NCI-H69 (cell line): ENCODE measurements at places on chromosomes 1 and 21.
A peak's percentile ranks its signal among the peaks of the same experiment; 100 is the strongest.

- no peak for DNase-seq
Observed at GRCh38 chr1:226829105-226829504, 41.3 kb upstream of the PSEN2 start.

- DNase-seq: no peak
Observed at GRCh38 chr1:207364614-207365013, 43.1 kb downstream of the CD55 start.

- peak; percentile 29 for DNase-seq
Observed at GRCh38 chr1:33036051-33036525, 595 bp downstream of the AK2 start.

- DNase-seq: peak; percentile 23
Observed at GRCh38 chr1:156214024-156214748, 1.4 kb downstream of the PMF1 start.

- DNase-seq: peak; percentile 50
Observed at GRCh38 chr1:43293896-43294760, 6.7 kb upstream of the TIE1 start.

GRCh38 chr1:72937905-72938304, 655.6 kb upstream of the NEGR1 start:
- peak; percentile 18 for DNase-seq

GRCh38 chr1:171220081-171220420, 28.2 kb upstream of the FMO1 start:
- no peak for DNase-seq

DNA sequence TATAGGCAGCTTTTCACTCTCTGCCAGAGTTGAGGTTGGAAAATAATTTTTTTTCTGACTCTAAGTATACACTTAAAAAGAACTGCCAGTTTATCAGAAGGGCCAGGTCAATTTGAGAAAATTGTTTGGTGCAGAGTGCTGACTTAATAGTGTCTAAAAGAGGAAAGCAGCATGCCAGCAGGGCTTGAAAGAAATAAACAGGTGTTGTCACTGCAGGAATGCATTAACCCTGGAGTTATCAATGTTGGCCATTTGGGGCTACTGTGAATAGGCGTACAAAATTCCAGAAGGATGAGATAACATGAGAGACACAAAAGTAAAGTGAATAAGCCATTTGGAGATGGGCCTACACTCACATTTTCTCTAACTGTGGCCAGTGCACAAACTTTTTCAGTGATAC, 220.6 kb upstream of the PLD5 start:
- DNase-seq: no peak

- DNase-seq: peak; percentile 47
Observed at GRCh38 chr1:109181085-109181806, 32.5 kb upstream of the SARS1 start.

- DNase-seq: no peak
Observed at GRCh38 chr21:45326169-45326851, 38.6 kb upstream of the POFUT2 start.

GRCh38 chr1:119879510-119880434, 16.5 kb downstream of the ADAM30 start:
- DNase-seq: peak; percentile 15

DNA sequence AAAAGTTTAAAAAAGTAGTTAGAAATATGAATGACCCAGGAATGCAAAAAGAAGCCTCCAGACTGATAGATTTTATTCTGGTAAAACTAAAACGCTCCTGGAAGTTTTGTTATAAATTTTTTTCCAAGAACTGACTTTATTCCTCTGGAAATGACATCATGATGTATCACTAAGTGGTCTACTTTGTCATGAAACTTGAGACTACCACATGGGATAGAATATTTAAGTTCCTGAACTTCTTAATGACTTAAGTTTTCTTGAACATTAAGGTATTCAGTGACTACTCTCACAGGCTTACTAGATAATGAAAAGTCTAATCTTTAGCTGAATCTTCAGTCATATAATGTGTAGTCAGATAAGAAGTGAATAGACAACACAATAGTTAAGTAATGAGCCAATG, 842.2 kb downstream of the USP25 start:
- no peak for DNase-seq

DNA sequence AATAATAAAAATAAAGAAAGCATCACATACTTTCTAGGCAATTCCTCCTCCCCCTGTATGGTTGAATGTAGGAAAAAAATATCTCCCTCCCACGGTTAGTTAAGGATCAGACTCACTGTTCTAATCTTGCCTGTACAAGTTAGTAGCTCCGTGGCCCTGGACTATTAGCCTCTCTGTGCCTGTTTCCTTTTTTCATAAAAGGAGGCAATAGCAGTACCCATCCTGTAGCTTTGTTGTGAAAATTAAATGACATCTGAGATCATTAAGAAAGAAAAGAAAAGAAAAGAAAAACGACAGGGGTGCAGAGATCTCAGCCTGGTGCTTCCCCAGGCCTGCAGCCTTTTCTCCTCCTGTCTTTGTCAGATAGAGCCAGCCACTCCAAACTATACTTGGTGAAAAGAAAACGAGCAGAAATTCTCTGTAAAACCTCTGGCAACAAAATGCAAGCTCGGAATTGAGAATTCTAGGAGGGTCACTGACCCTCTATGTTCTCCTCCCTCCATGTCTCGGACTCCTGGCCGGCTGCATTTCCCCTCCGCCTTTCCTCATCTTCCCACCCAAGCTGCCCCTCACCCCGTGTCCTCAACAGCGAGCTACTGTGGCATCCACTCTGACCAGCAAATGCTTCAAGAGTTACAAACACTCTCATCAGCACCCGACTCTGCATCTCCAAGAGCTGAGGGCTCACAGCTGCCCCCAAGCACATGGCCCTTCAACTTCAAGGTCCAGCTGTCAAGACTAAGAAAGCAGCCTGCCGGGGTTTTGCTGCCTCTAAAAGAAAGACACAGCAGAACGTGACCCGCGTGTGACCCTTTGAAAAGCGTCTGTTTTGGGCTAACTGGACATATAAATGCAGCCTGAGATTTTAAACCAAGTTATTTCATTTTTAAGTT, 13.6 kb downstream of the RIPK4 start:
- DNase-seq: peak; percentile 15

DNA sequence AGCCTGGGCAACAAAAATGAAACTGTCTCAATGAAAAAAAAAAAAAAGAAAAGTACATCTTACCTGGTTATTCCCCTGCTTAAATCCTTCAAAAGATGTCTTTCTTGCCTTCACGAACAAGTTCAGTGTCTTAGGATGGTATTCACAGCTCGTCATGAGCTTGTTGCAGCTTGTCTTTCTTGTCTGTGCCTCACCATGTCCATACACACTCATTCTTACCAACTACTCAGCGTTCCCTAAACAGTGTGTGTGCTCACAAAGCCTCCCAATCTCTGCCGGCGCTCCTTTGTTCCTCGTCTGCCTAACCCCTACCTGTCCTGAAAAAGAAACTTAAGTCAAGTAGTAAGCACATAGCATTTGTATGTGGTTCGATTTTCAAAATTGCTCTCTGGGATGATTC, 31.1 kb downstream of the UBE4B start:
- DNase-seq: no peak

GRCh38 chr1:186443638-186444037, 17.3 kb downstream of the PDC start:
- no peak for DNase-seq

DNA sequence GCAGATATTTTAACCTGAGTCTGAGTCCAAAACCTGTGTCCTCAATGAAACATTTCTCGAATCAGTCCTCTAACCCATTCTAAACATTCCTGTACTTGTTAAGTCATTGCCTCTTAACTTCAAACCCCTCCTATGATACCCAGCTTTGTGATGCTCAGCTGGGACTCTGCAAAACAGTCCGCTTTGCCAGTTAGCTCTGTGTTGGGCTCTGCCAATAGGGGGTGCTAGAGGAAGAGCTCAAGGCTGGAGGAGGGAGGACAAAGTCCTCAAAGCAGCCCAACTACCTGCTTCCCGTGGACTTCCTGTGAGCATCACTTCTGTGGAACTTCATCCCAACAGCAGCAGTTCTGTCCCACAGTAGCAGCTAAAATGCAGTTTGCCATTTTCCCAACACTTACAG, 38.1 kb upstream of the SYT14 start:
- DNase-seq: peak; percentile 75

DNA sequence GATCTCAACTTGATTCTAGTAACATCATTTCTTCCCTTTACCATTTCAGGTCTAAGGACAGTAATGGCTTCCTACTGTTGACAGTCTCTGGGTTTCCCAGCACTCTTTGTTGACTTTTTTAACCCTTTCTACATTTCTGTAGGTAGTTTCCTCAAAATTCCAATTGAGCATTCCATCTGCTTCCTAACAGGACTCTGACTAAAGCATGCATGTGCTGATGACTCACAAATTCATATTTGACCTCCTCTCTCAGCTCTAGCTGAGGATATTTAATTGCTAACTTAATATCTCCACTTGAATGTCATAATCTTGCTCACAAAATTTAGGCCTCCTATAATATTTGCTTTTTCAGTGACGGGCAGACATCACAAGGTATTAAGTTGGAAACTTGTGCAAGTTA, 93.3 kb upstream of the ZNHIT6 start:
- no peak for DNase-seq

GRCh38 chr1:21865943-21866706, 54.1 kb downstream of the LDLRAD2 start:
- DNase-seq: peak; percentile 71

DNA sequence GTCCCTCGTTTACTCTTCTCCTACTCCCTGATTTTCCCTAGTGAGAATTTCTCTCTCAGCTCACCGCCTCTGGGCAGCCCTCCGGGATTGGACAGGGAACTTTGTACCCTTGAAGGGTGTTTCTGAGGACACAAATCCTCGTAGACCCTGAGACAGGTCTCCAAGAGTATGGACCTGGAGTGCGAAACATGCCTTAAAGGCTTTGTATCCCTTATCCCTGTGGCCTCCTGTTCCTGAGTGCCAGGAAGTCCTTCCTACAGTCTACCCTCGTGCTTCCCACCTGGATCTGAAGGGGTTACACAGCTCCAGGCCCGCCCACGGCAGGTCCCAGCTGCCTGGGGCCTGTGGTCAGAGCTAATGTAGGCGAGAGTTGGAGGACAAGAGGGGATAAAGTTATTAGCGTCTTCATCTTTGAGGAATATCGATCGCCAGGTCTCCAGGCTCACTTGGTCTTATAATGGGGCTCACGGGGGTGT, 7.6 kb upstream of the PEAR1 start:
- DNase-seq: no peak

- no peak for DNase-seq
Observed at GRCh38 chr1:55466373-55466772, 251.2 kb upstream of the USP24 start.

DNA sequence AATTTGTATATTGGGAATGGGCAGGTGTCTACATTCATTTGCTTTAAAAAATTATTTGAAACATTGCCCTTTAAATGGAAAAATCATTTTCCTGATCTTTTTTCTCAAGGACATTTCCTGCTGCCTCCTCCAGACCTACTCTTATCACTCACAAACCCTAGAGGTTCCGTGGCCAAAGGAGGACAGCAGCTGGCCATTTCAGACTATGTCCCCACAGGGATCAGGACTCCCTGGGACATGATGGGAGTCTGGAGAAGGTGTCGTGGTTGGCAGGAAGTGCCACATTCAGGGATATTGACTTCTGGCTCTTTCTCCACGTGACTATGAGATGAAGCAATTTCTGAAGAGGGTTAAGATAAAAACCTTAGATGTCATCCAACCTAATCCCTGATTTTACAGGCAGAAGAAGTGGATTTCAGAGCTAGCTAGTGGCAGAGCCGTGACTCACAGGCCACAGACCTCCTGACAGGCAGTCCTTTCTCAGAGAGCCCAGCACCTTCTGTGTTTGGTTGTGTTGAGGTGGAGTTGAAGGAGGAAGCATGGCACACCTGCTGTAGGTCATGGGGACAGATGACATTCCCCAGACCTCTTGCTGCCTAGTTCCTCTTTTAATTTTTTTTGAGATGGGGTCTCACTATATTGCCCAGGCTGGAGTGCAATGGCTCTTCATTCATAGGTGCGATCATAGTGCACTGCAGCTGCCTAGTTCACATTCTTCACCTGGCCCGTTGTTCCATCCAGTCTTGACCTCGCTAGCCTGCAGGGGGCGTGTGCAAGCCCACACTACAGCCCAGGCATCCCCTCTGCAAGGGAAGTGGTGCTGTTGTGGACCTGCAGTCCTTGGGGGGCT, 25.5 kb upstream of the IL10 start:
- peak; percentile 20 for DNase-seq

- DNase-seq: no peak
Observed at GRCh38 chr1:56788102-56788501, 31.1 kb downstream of the FYB2 start.

DNA sequence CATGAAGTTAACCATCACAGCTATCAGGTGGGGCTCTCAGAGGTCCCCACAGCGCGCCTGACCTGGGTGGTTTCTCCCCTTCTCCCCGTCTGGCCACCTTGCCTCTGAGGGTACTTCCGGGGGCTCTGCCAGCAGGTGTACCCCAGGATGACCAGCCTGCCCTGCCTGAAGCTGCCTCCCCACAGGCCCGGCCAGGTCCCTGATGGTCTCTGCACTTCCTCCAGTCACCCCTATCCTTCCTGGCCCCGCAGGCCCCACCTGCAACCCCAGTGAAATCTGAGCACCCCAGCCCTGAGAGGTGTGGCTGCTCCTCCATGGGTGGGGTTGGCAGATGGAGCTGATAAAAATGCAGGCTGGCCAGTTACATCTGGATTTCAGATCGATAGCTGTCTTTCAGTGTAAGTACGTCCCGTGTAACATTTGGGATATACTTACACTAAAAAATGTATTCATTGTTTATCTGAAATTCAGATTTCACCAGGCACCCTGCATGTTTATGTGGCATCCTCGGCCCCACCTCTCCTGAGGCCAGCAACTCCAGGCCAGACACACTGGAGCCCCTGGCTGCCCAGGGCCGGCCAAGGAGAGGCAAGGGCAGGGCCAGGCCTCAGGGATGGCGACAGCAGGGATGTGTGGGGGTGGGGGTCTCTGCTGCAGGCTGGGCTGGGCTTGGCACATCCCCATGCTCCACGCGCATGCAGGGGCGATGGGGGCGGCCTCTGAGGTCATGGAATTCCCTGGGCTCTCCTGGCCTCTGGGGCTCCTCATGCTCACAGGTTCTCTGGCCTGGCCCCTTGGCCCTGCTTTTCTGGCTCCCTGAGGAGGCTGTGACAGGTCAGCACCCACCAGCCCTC, 25.1 kb downstream of the LRRC3 start:
- DNase-seq: no peak

DNA sequence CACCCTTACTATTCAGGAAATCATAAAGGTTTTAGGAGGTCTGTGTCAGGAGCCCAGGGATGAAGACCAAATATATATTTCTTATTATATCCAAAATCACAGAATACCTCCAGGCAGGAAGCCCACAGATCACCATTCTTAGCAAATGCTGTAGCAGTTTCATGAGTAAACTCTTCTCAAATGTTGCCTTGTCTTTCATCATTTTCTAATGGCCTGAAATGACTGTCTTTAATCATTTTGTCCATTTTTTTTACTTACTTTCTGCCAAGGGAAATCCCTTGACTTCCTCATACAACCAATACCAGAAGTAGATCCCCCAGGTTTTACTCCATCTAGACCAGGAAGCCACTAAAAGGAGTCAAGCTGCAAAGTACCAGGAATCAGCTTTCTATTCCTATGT, 32.4 kb downstream of the PSMG1 start:
- DNase-seq: no peak
